Activated effector memory CD4-positive, alpha-beta T cell treated with anti-CD3 and anti-CD28 coated beads, Interleukin-2, amount 50 U/mL, for 16 hours (primary cell): ENCODE measurements at places on chromosomes 7 and 10.
A peak's percentile ranks its signal among the peaks of the same experiment; 100 is the strongest.

- DNase-seq = no peak
These were observed 22.4 kb downstream of the GATA3 start for GRCh38 chr10:8076933-8077332.

- DNase-seq = no peak
These were observed 515 bp downstream of the TBX20 start for GRCh38 chr7:35253460-35253709.

DNA sequence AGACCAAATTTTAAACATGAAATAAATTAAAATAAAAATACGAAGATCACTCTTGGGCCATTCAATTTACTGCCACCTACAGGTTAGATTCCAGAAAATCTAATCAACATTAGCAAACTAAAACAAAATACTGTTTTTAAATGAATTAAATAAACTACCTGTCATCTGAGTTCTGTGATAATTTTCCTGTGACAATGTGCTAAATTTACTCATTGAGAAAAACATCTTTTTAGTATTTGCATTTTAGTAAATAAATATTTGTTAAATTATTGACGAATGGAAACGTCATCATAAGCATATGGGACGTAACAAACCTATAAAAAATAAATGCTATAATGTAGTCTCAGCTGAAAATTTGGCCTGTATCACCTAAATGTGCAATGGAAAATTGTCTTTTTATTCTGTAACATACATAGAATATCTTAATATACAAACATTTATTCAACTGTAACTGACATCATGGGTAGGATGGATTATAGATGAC is 72.1 kb downstream of the ITGB8 start:
- no peak for DNase-seq

GRCh38 chr10:86344714-86345161 is 21.9 kb downstream of the GRID1 start:
- peak; percentile 62 for DNase-seq

DNA sequence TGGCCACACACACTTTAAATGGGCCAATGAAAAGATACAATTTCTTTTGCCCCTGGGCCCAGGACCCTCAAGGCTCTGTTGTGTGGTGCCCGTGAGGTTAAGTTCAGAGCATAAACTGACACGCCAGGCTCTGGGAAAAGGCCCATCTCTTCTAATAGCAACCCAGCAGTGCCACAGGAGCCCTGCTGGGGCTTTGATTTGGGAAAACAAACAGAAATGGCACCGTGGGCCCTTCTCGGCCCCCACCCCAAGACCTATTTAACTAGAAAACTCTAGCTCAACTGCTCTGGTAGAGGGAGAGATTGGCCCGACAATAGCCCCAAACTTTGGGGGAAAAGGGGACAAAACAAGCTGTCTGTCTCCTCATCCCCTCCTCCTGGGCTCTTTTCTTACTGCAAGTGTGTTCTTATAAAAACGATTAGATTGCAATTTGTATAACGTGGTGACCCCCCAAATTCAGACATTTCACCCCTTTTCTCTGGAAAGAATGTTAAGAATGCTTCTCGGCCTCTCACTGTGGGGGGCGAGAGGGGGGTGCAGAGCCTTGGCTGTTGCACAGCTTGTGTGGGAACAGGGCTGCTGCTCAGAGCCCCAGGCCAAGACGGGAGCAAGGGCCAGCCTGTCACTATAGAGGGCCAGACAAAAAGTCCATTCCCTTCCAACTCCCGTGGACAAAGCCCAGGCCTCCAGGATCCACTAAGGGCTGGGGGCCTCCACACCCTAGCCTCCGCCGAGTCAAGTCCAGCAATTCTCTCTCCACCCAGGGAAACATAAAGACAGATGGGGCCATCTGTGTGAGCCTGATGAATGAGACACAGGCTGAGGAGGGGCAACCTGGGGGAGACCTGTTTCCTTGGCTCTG is 26.8 kb downstream of the DPCD start:
- no peak for DNase-seq

DNA sequence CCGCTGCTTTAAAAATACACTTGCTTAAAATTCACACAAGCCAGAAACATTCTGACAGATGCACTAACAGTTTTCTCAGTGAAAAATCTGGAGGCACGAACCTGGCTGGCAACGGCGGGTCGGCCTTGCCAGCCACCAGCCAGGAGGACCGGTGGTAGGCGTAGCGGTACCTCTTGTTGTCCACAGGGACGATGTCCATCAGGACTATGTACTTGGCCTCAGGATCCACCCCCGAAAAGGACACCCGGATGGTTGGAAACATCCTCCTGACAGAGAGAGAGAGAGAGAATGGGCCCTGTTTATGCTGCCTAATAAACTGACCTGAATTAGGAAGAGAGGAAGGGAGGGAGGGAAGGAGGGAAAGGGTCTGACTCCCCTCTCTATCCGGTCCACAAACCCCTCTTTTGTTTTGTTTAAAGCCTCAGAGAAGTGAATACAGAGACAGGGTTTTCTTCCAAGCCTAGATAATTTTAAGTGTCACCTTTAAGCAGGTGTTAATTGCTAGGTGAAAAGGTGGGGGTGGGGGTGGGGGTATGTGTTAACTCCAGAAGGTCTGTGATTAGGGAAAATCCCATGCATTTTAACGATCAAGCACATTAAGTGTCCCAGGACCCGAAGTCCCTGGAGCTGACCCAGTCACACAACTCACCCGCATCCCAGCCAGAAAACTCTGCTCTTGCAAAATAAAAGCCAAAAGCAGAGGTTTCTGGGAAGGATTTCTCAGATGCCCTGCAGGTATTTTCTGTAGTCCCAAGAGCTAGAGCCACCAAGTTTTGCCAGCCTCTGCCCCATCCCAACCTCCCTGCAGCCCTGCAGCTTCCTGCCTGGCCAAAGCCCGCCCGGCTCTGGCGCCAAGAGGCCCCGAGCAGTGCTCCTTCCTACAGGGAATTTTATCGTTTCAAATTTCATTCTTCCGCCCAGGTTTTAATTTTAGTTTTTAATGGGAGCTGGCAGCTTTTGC is 5.0 kb downstream of the TBX20 start:
- DNase-seq = no peak

GRCh38 chr7:55516409-55516808 is 55.9 kb downstream of the VOPP1 start:
- DNase-seq = no peak

GRCh38 chr7:93249491-93250148 is 17.5 kb downstream of the VPS50 start:
- no peak for DNase-seq

GRCh38 chr10:120671491-120671890 is 179.7 kb upstream of the WDR11 start:
- DNase-seq = no peak

DNA sequence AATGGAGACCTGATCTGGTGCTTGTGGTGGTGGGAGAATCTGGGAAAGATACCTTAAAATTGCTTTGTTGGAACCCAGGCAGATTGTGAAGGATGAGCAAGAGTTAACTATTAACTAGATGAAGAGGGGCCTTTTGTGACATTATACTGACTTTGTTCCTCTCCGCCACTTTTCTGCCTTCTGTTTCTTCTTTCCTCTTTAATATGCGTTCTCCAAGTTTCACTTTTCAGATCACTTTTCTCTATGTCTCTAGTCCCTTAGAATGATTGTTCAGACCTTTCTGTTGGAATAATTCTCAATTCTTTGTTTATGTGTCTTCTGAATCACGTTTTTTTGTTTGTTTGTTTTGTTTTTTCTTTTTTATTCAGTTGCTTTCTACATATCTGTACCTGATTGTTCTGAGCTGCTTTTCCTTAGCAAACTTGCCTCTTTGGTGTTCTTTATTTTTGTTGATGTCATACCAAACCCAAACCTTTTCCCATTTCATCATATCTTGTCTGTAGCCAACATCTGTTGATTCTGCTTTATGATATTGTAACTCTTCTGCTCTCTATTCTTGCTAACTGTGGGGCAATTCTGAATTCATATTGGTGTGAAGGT is 2.8 kb downstream of the BMPR1A start:
- DNase-seq = no peak

DNA sequence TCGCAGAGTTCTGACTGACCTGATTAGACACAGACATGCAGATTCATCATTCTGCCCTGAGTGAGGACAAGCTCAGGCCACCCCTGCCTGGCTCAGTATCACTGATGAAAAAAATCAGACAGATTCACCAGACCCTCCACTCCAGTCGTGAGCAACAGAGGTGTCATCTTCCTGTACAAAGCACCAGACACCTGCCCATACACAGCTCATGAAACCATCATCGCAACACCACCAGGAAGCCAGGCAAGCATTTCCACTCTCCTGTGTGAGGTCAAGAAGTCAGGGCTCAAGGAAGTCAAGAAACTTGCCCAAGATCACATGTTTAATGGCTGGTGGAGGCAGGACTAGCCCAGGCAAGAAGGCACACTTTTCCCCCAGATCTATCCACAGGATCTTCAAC is 163.0 kb downstream of the CALN1 start:
- DNase-seq = no peak

GRCh38 chr7:73652541-73652949 is 15.1 kb upstream of the VPS37D start:
- no peak for DNase-seq
